ENCODE measurements at places on chromosomes 3 and 15.

DNA sequence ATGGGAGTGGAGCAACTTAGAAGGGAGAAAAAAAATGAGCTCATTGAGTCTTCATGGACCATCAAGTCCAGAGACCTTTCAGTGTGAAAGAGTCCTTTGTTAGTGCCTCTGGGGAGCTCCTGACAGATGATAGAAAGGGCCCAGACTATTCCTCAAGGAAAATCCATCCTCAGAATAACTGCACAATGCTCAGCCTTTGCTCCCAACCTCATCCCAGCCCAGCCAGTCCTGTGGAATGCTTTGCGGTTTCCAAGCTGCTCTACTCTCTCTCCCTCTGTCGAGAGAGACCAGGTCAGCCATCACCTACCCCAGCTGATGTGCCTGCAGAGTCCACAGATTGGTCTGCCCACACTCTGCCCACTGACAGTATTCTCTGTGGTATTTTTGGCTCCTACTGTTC lies 406.2 kb downstream of the MFSD1 start:
- no peak for DNase-seq

DNA sequence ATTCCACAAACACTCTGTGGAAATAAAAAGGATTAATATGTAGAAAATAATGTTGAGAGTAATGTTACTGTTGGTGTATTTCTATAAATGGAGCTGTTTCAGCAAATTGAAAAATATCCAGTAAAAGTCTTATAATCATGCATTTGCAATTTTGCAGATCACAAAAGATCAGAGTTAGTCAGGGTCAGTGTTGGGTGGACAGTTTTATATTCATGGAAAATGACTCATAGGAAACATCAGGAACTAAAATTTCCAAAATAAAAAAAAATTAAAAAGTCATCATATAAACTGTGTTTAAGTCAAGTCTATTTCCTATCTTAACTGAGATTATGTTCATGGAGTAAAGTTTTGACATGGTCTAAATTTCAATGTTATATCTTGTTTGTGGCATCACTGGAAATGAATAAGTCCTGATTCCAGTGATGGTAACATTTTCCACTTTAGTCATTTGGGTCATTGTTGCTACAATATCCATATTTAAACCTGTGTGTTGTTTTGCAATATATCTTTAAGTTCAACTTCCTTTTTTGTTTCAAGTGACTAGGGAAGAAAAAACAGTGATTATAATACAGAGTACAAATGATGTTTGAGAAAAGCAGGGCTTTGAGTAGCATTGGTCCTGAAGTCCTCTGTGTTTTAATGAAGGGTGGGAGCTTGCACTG lies 37.8 kb downstream of the MITF start:
- no peak for DNase-seq

DNA sequence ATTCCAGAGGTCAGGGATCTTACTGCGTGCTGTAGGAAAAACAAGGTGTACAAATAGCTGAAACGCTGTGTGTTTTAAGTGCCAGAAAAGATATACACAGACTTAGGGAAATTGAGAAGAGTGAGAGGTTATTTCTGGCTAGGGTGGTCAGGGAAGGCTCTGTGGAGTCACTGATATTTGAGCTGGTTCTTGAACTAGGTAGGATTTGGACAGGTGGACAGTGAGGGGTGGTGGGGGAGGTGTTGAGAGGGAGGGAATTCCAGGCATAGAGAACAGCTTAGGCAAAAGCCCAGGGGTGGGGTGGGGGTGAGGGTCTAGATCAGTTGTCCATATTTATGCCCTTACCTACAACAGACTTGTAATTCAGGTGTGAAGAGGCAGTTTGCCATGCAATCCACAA lies 7.0 kb downstream of the SEMA6D start:
- no peak for DNase-seq

- no peak for DNase-seq
Measured at GRCh38 chr3:67642734-67643133, 11.7 kb downstream of the SUCLG2 start.

DNA sequence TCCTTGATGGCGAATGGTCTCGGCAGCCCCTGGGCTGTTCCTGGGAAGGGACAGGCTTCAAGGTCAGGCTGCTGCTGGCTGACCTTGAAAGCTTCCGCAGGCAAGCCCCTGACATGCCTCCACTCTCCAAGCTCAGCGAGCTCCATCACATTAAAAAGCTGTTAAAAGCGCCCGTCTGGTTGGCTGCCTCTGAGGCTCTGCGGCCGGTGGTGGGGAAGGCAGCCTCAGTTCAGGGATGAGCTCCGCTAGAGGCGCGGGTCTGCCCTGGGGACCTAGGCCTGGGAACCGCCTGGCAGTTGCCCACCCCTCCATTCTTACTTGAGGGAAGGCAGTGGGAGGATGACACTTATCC lies 103.8 kb downstream of the LINGO1 start:
- DNase-seq, result no peak

DNA sequence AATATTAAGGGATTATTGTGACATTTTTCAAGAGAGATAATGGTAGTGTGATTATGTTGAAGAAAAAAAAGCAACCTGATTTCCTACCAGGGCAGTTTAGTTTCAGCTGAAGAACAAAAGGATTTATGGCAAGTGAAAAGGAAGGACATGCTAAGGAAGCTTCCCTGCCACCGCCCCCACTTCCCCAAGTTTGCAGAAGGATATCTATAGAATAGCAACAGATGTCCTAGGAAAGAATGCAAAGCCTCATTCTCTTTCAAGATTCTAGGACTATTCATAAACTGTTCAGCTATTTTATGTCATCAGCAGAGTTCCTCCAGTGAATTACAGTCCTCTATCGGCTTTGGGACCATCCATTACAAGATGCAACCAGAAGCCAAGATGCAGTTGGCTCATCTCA lies 160.8 kb downstream of the SATB1 start:
- no peak for DNase-seq

- DNase-seq, result no peak
Measured at GRCh38 chr3:14374444-14374883, 27.9 kb upstream of the SLC6A6 start.

DNA sequence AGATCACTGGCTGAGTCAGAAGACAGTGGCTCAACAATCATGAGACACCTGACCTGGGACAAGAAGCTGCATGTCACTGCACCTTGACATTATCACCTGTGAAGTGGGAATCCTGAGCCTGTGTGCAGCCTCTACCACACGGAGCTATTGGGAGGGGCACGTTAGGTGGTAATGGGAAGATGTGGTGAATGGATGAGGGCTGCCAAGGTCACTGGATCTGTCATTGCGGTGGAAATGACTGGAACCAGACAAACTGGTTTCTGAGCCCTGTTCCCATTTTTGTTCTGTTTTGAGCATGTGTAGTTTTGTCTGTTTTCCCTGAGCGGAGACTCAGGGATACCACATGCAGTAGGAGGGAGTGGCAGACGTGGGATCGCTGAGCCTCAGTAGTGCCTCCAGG lies 235.5 kb downstream of the OPA1 start:
- DNase-seq, result peak; percentile 53

GRCh38 chr3:113533534-113533892 lies 1.2 kb downstream of the SIDT1 start:
- no peak for DNase-seq

GRCh38 chr3:134796281-134797056 lies 1.4 kb downstream of the EPHB1 start:
- DNase-seq, result peak; percentile 56

DNA sequence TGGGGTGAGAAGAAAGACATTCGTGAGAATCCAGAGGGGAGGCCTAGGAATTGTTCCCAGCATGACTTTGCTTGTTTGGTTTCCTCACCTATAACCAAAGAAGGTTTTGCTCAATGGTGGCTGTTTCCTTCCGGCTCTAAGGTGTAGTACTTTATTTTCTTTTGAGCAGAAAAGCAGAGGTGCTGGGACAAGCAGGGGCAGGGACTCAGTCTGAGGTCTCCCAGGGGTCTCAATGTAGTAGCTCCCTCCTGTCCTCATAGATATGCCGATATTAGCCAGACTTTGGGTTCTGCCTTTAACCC lies 41.6 kb downstream of the ZBTB38 start:
- DNase-seq, result no peak

DNA sequence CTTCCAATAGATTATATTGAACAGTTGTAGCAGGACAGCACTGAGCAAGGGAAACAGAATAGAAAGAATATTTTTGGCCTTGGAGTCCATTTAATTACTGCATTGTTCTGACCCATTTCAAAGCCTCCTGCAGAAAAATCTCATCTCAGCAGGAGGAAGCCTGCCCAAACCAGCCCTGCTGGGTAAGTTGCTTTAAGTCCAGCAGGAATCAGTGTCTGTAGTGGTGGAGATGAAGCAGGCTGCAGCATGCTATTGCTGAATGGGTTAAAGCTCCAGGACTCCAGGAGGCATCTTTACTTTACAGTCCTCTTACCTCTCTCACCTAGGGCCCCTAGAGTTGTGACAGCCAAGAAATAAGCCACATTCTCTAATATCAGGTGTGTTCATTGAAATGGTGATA lies 380.3 kb upstream of the THBS1 start:
- DNase-seq, result no peak

- DNase-seq, result no peak
Measured at GRCh38 chr15:75721923-75722870, 9.5 kb upstream of the CSPG4 start.

DNA sequence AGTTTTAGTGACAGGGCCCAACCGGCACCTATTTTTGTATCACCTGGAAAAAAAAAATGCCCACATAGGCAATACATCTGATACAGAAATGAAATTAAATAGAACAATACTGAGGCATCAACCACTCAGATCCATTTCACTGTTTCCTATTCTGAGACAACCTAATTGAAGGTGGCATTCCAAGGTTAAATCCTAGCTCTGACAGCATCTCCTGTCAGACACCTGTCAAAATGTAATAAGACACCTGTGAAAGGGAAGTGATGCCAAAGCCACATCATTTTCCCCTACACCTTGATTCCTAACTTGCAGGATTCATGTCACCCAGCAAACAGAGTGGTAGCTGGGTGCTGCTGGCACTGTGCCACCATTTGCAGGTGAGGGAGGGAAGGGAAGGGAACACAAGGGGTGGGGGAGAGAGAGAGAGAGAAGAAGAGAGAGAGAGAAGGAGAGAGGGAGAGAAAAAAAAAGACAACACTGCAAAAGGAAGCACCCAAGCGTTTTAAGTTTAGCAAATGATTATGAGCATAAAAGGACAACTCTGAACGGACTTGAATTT lies 1044.6 kb upstream of the CFAP20DC start:
- DNase-seq, result peak; percentile 69

GRCh38 chr3:134059671-134060560 lies 30.2 kb upstream of the SLCO2A1 start:
- no peak for DNase-seq

GRCh38 chr3:18680758-18681157 lies 255.6 kb upstream of the SATB1 start:
- DNase-seq, result no peak

DNA sequence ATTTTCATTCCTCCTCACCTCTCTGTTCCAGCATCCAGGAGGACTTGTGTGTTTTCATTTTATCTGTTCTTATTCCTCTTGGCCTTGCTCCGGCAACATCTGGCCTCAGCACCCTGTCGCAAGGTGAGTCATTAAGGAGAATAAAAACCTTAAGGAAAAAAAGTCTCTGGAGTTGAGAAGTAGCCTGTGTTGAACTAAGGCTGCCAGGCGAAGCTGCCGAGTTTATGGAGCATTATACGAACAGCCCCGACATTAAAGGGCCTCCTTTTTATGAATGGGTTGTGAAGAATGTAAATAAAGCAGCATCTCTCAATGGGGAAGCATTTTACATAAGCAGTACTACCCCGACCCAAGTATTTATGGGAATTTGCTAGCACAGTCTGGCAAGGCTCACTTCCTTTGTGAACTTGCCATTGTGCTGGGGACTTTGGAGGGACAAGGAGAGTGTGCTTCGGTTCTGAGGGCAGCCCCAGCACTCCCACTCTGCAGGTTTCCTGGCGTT lies 4.7 kb downstream of the BAHD1 start:
- no peak for DNase-seq

GRCh38 chr3:33331414-33331813 lies 54.2 kb downstream of the FBXL2 start:
- no peak for DNase-seq
